ENCODE measurements at places on chromosomes 4 and X.

GRCh38 chrX:68421636-68422035 lies 11.7 kb downstream of the OPHN1 start:
- DNase-seq = no peak

GRCh38 chr4:116321471-116321870 lies 763.9 kb downstream of the TRAM1L1 start:
- DNase-seq = no peak

DNA sequence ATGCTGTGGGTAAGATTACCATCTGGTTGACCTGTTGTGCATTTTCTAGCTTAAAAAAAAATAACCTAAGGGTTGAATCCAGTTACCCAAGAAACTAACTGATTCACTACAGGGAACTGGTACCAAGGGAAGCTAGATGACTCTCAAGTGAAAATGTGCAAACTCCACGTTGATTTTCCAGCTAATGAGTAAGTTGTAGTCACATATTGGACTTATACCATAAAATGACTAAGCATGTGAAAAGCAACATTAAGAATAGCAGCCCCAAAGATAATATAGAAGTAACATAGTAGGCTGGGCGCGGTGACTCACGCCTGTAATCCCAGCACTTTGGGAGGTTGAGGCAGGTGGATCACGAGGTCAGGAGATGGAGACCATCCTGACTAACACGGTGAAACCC lies 270.9 kb downstream of the SPRY1 start:
- DNase-seq = no peak

- no peak for DNase-seq
These were observed 129.1 kb downstream of the ARHGAP10 start for GRCh38 chr4:147860960-147861359.

- DNase-seq = no peak
These were observed 151.3 kb downstream of the USP46 start for GRCh38 chr4:52507774-52508173.

- no peak for DNase-seq
These were observed 5.8 kb downstream of the CCKAR start for GRCh38 chr4:26484516-26484915.

DNA sequence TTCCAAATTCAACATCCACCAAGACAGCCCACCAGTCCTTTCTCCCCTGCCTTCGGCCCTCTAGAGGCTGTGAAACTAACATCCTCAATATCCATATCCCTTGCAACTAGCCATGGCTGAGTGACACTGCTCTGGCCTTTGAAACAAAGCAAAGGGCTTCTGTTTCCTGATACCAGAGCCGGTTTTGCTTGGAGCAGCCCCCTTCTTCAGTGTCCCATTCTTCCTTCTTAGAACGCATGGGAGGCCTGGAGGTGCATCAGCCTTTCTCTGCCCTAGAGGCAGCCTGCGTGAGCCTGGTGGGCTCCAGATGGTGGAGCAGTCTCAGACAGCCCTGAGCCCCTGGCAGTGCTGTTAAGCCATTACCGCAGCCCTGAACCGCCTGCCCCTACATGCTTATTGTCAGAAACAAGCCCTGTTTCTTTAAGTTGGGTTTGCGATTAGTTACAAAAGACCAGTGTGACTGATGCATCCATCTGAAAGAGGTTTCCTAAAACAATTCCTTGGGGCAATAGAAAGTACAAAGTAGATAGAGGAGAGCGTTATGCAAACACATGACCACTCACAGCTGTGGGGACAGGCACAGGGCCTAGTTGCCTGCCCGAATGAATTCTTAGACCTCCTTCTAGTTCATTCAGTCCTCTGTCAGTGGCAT lies 74.1 kb downstream of the EVC start:
- DNase-seq = peak; percentile 38

DNA sequence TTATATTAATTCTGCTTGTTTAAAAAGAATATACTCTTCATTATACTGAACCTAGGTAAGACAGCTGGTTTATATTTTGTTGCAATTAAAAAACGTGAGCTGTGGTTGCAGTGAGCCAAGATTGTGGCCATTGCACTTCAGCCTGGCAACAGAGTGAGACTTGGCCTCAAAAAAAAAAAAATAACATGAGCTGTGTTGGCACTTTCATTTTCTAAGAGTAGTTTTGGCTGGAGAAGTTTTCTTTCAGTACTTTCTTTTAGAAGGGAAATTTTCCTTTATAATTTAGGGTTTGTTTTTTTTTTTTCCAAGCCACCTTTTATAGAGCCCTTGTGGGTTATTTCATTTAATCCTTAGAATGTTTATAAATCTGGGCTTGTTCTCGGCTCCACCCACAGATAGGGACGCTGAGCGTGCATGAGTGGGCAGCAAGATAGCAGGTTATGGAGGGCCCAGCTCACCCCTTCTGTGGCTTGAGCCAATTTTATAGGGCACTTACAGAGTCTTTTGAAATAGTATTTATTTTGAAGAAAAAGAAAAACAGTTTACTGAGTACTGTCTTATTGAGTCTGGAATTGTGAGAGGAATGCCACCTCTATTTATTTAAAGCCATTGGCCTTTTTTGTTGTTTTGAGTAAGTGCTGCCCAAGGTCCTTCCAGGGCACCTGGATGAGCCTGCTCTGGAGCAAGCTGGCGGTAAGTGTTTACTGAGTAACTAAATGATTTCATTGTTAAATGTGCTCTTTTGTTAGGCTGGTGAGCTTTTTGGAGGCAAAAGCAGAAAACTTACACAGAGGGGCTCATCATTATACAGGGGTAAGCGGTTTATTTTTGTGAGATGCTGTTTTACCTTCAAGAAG lies 60.9 kb downstream of the HTT start:
- no peak for DNase-seq
